Bone marrow (tissue), 2 donors: ENCODE measurements at places on chromosomes 12 and 14.

- no peak for DNase-seq
Observed at GRCh38 chr12:71431991-71432390, 7.6 kb upstream of the LGR5 start.

DNA sequence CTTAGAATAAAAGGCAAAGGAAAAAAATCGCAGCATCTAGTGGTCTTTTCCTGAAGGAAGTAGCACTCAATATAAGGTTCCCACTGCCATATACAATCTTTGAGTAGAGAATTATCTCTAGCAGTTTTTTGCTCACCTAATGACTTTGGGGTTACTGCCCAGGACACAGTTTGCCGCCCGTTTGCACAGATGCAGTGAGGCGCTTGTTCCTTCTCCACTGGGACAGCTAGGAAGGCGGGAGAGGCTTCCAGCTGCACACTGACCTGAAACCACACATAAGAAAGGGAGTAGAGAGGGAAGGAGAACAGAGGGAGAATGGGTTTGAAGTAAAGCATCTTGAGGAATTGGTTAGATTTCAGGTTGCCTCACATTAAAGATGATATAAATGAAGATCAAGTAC is 25.5 kb downstream of the A2M start:
- DNase-seq, result no peak

DNA sequence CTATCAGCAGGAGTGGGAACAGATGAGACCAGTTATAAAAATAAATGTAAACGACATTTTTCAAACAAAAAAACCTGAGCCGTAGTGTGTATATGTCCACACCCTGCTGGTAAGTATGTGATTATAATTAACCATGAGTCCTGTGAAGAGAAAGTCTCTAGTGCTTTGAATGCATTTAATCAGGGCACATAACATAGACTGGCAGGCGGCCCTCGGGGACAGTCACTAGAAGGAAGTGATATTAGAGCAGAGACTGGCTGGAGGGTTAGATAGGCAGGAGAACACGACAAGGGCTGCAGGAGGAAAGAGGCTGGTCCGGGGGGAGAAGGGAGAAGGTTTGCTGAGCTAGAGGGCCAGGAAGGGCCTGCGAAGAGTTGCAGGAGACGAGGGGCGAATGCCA is 23.8 kb upstream of the ELK3 start:
- peak; percentile 78 for DNase-seq

DNA sequence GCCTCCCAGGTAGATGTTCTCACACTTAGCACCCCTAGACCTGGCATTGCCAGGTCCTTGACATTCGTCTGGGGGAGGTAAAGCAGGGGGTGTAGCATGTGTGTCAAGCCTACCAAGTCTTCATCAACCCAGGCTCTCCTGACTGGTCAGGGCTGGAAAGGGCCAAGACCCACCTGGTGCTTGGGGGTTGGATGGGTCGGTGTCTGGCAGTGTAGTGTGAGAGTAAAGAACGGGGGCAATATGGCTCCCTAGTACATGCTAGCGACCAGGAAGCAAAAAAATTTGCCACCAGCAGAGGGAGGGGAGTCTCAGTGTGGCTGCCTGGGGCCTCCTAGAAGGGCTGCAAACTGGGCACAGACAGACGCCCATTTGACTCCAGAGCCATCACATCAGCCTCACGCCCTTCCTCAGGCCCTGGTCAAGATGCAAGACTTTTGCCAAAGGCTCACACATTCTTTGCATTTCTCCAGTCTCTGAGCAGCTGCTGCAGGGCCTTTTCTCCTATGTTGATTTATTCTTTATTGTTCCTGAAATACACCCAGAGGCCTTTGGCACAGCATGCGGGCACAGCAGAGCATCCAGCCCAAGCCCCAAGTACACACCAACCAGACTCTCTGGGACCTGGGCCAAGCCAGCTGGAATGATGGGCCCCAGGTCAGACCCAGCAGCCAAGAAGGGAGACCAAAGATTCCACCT is 38.3 kb upstream of the PNMA1 start:
- peak; percentile 20 for DNase-seq

DNA sequence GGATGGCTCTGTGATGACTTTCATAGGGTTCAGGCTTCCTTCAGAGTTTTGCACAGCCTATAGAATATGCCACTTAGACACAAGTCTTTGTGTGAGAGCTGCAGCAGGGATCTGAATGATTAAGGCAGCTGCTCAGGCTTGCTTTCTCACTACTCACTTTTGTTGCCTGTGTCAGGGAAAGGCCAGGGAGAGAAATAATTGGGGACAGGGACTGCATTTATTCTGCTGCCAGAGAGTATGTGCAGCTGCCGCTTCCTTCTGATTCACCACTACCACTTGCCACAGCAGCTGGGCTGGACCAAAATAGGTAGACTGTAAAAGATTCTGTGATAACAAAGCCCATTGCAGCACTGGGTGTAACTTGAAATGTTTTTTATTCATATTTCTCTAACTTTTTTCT is 49.7 kb downstream of the TRMT5 start:
- no peak for DNase-seq

DNA sequence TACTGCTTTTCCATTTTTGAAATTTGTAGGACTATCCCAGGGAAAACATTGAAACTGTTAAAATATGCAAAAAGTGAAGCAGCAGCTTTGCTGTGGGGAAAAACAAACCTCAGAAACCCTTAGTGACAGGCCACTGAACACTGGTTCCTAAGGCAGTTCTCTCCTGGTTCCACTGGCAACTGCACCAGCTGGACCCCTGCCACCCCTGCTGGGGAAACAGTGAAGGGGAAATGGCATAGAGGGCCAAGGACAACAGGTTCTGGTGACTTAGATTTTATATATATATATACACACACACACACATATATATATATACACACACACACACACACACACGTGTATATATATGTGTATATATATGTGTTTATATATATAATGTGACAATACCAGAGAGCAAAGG is 16.2 kb upstream of the KRT7 start:
- DNase-seq, result no peak

- no peak for DNase-seq
Observed at GRCh38 chr12:32273712-32274111, 125.6 kb upstream of the FGD4 start.

DNA sequence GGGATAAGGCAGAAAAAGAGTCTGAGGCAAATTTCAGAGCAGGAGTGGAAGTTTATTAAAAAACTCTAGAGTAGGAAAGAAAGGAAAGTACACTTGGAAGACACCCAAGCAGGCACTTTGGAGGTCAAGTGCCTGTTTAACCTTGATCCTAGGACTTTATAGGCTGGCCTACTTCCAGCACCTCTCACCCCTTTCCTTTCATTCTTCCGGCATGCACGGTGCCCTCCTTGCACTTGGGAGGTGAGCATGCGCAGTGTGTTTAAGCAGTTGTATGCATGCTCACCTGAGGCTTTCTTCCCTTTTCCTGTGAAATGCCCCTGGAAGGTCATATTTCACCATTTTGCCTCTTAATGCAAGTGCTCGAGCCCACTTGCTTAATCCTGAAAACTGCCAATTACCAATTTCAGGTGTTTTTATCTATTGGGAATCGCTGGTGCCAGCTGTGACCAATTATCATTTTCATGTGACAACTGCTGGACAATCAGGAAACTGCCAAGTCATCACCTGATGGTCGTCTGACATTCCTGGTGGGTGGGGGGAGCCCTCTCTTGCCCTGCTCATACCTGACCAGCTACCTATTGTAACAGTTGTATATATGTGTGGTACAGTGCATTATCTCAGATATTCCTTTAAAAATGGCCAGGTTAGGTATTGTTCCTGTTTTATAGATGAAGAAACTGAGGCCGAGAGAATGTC is 53.5 kb downstream of the SUDS3 start:
- DNase-seq, result no peak

GRCh38 chr14:91138511-91139359 is 24.9 kb downstream of the DGLUCY start:
- no peak for DNase-seq

- DNase-seq, result no peak
Observed at GRCh38 chr14:59543873-59544272, 32.7 kb downstream of the CCDC175 start.

- DNase-seq, result peak; percentile 2
Observed at GRCh38 chr12:65822732-65823512, 1.4 kb upstream of the HMGA2 start.

GRCh38 chr12:4257442-4257841 is 16.1 kb upstream of the CCND2 start:
- no peak for DNase-seq
